ENCODE measurements at places on chromosomes 6 and 20. TPM values are rescaled to one million over a fixed set of nuclear protein-coding genes. Genes with fewer than 3 reads are reported as not detected.

DNA sequence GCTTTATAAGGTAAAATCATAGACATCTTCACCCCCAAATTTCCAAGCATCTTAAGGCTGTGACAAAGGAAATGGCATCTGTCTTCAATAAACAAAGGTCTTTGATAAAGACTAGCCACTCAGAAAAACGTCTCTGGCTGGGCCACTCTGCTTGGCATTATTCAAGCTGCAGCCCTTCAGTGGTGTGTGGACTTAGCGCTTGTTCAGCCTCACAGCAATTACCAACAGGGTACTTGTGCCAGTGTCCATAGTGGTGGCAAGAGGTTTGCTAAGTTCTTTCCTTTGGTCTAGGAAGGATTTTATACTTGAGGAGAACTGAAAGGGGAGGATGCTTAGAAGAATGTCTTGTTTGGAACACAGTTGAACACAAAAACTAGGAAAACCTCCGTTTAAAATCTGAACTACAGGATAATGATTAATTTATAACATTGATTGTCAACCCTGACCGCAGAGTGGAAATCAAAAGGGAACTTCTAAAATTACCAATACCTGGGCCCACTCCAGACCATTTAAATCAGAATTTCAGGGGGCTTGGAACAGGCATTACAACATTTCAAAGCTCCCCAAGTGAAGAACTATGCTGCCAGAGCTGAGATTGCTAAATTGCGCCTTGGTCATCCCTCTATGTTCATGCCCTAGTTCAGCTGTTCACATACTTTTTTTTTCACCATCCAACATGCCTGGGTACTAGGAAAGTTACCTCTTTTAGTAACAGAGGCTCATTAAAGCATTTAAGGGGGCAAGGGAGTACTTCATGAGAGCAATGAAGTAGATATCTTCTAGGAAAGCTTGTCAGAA is 378.5 kb downstream of the FRK start:
- no peak overlapping the region for H3K4me3 ChIP-seq
- peaks cover 13% of the 10 kb centered on the region for H3K4me1 ChIP-seq
- no peaks in the 10 kb centered on the region for H3K36me3 ChIP-seq
- DNase-seq = no peak
- no peak overlapping the region for H3K27ac ChIP-seq
- no peaks in the 10 kb centered on the region for H3K27me3 ChIP-seq

GRCh38 chr6:134379599-134379998 is 61.7 kb upstream of the SGK1 start:
- no peak for DNase-seq
- no peak overlapping the region for H3K4me3 ChIP-seq
- H3K4me1 ChIP-seq = no peaks in the 10 kb centered on the region
- no peaks in the 10 kb centered on the region for H3K27me3 ChIP-seq

DNA sequence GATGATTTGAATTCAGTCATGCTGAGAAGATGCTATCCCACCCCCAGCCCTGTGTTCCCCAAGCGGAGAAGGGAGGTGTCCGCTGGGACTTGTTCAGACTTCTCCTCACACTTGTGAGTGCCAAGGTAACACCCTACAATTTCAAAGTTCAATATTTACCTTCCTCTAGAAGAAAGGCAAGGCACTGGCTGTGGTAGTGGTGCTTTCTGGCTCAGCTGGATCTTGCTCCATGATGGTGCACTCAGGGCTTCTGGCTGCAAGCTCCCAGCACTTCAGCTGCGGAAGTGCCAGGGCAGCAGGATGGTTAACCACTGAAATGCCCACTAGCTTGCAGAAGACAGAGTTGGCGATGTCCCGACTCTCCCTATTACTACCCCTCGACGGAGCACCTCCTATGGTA is 135.4 kb downstream of the MTFR2 start:
- no peaks in the 10 kb centered on the region for H3K36me3 ChIP-seq
- no peaks in the 10 kb centered on the region for H3K27me3 ChIP-seq
- no peak overlapping the region for H3K27ac ChIP-seq
- no peak for DNase-seq

DNA sequence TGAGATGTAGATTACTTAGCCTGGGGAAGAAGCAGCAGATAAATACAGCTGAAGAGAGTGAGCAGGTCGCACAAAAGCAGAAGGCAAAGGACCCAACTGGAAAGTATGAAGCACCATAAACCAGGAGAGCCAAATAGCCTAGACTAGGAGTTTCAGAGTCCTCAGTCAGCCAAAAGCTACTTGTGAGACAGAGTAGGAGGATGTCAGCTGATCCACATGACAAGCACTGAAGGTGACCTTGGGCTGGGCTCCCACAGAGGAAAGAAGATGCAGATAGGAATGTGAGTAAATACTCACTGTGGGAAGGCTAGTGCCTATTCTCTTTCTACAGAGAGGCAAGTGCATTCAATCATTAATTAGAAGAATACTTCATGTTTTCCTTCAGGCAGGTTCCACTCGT is 274.0 kb upstream of the POU3F2 start:
- no peaks in the 10 kb centered on the region for H3K4me1 ChIP-seq
- H3K27ac ChIP-seq = no peak overlapping the region
- no peak for DNase-seq
- H3K36me3 ChIP-seq = no peaks in the 10 kb centered on the region
- H3K27me3 ChIP-seq = no peaks in the 10 kb centered on the region
- H3K4me3 ChIP-seq = no peak overlapping the region

- no peak overlapping the region for H3K4me3 ChIP-seq
- no peak overlapping the region for H3K27ac ChIP-seq
- no peak for DNase-seq
- H3K36me3 ChIP-seq = no peaks in the 10 kb centered on the region
Observed at GRCh38 chr20:5003626-5004025, 2.3 kb upstream of the SLC23A2 start.

GRCh38 chr6:109491207-109491938 is 8.4 kb upstream of the ZBTB24 start:
- no peak overlapping the region for H3K27ac ChIP-seq
- DNase-seq = no peak
- H3K27me3 ChIP-seq = no peaks in the 10 kb centered on the region

The SRMS gene
- total RNA-seq = not detected

The CTCFL gene
- total RNA-seq = 0.05 TPM

The DYNLT2 gene
- 1.5 TPM for total RNA-seq

The ARMH2 gene
- not detected for total RNA-seq

The CCDC170 gene
- total RNA-seq = 0.37 TPM

All from liver (tissue), 10 donors.